ENCODE measurements at places on chromosomes 3 and 15. TPM values are rescaled to one million over a fixed set of nuclear protein-coding genes. Genes with fewer than 3 reads are reported as not detected.

- peak; percentile 89 for DNase-seq
- peak overlapping the region; percentile 59 for H3K4me3 ChIP-seq
- no peaks in the 10 kb centered on the region for H3K36me3 ChIP-seq
These were observed 154.4 kb downstream of the PGPEP1L start for GRCh38 chr15:98853161-98853560.

DNA sequence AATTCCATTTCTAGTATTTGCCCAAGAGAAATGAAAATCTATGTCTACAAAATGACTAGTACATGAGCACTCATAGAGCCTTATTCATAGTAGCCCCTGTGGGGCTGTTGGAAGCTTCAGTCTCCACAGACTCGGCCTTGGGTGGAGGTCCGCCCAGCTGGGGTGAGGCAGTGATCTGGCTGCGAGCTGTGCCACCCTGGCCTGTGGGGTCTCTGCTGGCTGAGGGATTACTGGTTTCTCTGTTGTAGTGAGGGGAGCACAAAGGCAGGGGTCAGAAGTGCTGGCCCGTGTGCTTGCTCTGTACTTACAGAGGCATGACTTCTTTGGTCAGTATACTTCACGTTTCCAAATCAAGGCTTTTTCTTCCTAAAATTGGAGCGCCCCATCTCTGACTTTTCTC lies 158.2 kb downstream of the CHDH start:
- H3K27me3 ChIP-seq: no peaks in the 10 kb centered on the region
- DNase-seq: no peak
- H3K27ac ChIP-seq: no peak overlapping the region
- no peaks in the 10 kb centered on the region for H3K4me1 ChIP-seq
- no peak overlapping the region for H3K4me3 ChIP-seq

DNA sequence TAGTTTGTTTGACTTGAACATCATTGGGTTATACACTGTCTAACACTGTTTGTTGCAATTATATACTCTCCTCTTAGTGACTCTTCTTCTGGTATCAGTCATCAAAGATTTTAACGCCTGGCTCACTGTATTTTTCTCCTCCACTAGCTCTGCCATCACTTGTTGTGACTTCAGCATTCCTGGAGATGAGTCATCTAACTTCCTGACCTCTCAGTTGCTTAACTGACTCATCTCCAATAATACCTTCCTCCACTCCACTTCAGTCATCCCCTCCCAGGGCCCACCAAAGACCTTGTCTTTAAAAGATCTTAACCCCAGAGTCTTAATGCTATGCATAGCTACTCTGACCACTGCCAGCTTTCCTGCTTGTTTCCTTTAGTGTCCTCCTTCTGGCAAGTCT lies 28.6 kb upstream of the CLSTN2 start:
- peak; percentile 67 for DNase-seq
- no peaks in the 10 kb centered on the region for H3K36me3 ChIP-seq
- H3K4me3 ChIP-seq: no peak overlapping the region
- H3K4me1 ChIP-seq: peaks cover 17% of the 10 kb centered on the region
- no peak overlapping the region for H3K27ac ChIP-seq
- no peaks in the 10 kb centered on the region for H3K27me3 ChIP-seq

GRCh38 chr3:58151637-58152036 lies 59.1 kb downstream of the DNASE1L3 start:
- H3K36me3 ChIP-seq: no peaks in the 10 kb centered on the region
- H3K27me3 ChIP-seq: no peaks in the 10 kb centered on the region
- H3K27ac ChIP-seq: no peak overlapping the region
- no peak for DNase-seq
- no peaks in the 10 kb centered on the region for H3K4me1 ChIP-seq
- no peak overlapping the region for H3K4me3 ChIP-seq

- no peaks in the 10 kb centered on the region for H3K4me1 ChIP-seq
- no peak overlapping the region for H3K4me3 ChIP-seq
- H3K27me3 ChIP-seq: no peaks in the 10 kb centered on the region
- no peak for DNase-seq
- no peak overlapping the region for H3K27ac ChIP-seq
- no peaks in the 10 kb centered on the region for H3K36me3 ChIP-seq
These were observed 458.4 kb upstream of the CFAP20DC start for GRCh38 chr3:59508273-59508672.

GRCh38 chr3:174937478-174937877 lies 78.3 kb downstream of the NAALADL2 start:
- H3K4me1 ChIP-seq: no peaks in the 10 kb centered on the region
- H3K4me3 ChIP-seq: no peak overlapping the region
- H3K36me3 ChIP-seq: no peaks in the 10 kb centered on the region
- no peak for DNase-seq
- H3K27ac ChIP-seq: no peak overlapping the region
- H3K27me3 ChIP-seq: no peaks in the 10 kb centered on the region

GRCh38 chr15:75176396-75176761 lies 25.3 kb upstream of the C15orf39 start:
- H3K4me3 ChIP-seq: no peak overlapping the region
- no peak for DNase-seq
- H3K27ac ChIP-seq: no peak overlapping the region
- no peaks in the 10 kb centered on the region for H3K27me3 ChIP-seq
- H3K36me3 ChIP-seq: no peaks in the 10 kb centered on the region

DNA sequence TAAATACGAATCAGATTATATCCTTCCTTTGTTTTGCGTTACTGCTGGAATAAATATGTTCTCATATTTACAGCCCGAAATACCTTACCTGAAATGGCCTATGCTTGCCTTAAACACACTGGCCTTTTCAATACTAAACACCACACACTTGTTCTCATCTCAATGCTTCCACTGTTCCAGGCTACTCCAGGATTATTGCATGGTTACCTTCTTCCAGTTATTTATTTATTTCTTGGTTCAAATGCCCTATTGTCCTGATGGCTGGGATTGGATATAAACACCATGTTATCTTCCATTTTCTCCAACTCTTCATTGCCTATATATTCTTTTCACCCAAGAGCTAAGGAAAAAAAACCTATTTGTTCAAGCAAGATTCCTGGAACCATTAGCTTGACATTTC lies 125.3 kb downstream of the SI start:
- H3K27me3 ChIP-seq: no peaks in the 10 kb centered on the region
- H3K4me3 ChIP-seq: no peak overlapping the region
- H3K4me1 ChIP-seq: no peaks in the 10 kb centered on the region
- no peak for DNase-seq

- peak; percentile 77 for DNase-seq
- H3K4me3 ChIP-seq: no peak overlapping the region
- H3K4me1 ChIP-seq: peaks cover 13% of the 10 kb centered on the region
- H3K36me3 ChIP-seq: peaks cover 5% of the 10 kb centered on the region
- no peaks in the 10 kb centered on the region for H3K27me3 ChIP-seq
These were observed 79.6 kb downstream of the MLH1 start for GRCh38 chr3:37072892-37073291.

DNA sequence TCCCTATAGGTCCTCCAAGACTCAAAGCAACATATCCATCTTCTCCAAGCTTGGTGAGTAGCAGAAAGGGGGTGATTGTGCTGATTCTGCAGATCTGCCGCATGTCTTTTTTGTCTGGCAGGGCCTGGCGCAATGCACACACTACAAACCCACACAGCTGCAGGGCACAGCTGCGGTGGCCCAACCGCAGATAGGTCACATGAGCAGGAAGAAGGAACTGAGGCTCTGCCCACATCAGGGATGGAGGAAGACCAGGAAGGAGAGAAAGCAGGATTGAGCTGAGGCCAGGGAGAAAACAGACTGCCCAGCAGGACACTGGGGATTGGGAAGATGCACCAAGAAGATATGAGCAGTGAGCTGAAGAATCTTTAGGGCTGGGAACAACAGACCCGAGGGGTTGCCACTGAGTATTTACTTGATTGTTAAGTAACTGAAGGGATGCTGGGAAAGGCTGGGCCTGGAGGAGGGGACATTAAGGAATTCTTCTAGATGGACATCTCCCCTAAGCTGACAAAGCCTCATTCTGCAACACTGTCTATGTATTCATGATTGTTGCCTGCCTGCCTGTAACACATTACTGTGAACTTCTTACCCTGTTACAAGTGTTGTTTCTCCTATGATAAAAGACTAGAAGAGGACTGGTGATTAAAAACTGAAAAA lies 126.7 kb downstream of the MYLK start:
- peaks cover 33% of the 10 kb centered on the region for H3K4me1 ChIP-seq
- peak overlapping the region; percentile 4 for H3K27ac ChIP-seq
- H3K36me3 ChIP-seq: no peaks in the 10 kb centered on the region
- no peak overlapping the region for H3K4me3 ChIP-seq
- no peaks in the 10 kb centered on the region for H3K27me3 ChIP-seq

GRCh38 chr3:154142608-154143007 lies 21.4 kb downstream of the ARHGEF26 start:
- no peak overlapping the region for H3K4me3 ChIP-seq
- no peak for DNase-seq
- H3K36me3 ChIP-seq: no peaks in the 10 kb centered on the region
- no peaks in the 10 kb centered on the region for H3K27me3 ChIP-seq
- H3K4me1 ChIP-seq: no peaks in the 10 kb centered on the region
- H3K27ac ChIP-seq: no peak overlapping the region

GRCh38 chr15:71056111-71056510 lies 59.2 kb upstream of the THSD4 start:
- no peak overlapping the region for H3K4me3 ChIP-seq
- peaks cover 18% of the 10 kb centered on the region for H3K4me1 ChIP-seq
- no peak for DNase-seq

- H3K4me3 ChIP-seq: no peak overlapping the region
- no peaks in the 10 kb centered on the region for H3K36me3 ChIP-seq
- no peak overlapping the region for H3K27ac ChIP-seq
- H3K4me1 ChIP-seq: no peaks in the 10 kb centered on the region
These were observed 379.1 kb downstream of the CADM2 start for GRCh38 chr3:85337895-85338294.

DNA sequence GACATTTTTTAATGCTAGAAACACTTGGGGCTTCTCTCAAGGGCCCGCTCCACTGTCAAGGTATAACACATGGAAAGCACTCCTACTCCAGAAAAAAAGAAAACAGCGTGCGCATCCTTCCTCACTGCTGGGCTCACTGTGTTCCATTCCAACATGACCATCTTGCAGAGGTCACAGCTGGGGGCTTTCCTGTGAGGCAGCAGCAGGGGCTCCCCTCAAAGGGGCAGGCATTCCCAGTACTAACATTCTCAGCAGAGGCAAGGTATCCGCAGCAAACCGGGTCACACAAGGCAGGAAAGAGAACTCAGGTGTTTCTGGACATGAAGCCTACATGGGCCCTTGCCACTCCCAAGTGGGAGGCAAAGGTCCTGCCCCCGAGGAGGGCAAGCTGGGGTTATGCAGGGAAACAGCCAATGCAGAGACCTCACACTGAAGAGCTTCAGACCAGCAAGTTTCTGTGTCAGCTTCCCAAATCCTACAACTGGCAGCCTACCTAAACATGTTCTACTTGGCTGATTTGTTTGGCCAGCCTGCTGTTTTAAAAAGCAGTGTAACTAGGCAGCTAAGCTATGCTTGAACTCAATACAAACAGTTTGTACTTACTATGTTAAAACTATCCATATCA lies 6.4 kb downstream of the BDH1 start:
- no peak overlapping the region for H3K4me3 ChIP-seq
- H3K4me1 ChIP-seq: peaks cover 10% of the 10 kb centered on the region
- H3K27me3 ChIP-seq: no peaks in the 10 kb centered on the region
- H3K27ac ChIP-seq: no peak overlapping the region
- DNase-seq: peak; percentile 44

DNA sequence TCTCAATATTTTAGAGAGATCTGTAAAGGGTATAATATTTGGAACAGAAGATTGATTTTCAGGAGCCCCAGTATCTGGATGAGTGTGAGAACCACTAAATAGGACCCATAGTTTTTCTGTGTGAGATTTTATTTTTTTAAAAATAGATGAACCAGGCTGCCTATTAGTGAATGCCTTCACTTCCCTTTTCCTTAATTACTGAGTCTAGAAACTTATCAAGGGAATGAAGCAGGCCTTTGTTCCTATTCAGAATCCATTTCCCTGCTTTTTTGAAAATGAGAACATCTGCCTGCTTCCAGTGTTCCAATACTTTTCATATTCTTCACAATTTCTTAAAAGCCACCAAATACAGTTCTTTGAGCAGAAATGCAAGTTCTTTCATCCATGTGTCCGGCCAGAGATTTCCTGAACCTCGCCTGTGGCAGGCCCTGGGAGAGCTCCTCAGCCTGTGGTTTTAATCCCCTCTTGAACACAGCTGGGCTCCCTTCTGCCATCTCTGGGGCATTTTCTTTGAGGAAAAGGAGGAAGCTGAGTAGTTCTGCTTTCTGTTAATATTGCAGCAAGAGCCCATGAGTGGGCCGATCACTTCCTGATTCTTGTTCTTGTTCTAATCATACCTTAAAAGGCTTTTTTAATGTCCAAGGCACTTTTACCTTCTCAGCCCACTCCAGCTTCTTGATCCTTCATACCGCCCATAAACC lies 4.7 kb downstream of the EHD4 start:
- no peaks in the 10 kb centered on the region for H3K36me3 ChIP-seq
- H3K27ac ChIP-seq: peak overlapping the region; percentile 79
- DNase-seq: peak; percentile 88

DNA sequence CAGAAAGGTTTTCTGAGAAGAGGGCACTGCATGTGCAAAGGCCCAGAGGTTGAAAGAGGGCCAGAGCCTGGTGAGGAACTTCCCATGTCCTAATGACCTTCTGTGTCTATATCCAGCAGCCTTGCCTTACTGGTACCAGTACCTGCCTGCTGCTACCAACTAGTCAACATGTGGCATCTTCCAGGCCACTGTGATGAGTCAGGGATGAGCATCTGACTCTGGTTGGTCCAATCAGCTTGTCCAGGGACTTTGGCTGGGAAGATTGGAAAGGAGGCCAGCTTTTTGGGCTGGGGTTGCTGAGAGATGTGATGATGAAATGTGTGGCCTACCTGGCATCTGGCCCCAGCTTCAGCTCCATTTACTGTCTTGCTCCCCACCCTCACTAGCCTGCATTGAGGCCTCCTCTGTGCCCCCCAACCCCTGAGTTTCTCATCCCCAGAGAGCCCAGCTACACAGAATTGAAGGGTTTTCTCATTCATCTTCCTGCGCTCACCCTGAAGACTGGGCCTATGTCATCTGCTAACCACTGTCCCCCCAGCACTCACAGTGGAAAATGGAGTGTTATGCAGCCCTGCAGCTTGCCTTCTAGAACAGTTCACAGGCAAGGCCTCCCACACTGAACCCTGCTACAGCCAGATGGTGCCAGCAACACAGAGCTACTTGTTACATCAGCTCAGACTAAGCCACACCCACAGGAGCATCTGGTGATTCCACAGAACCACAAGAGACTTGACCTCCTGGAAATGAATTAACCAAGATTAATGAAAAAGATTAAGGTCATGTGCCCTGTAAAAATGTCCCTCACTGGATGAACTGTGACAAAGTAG lies 1.3 kb upstream of the TWF2 start:
- no peaks in the 10 kb centered on the region for H3K27me3 ChIP-seq
- DNase-seq: peak; percentile 47
- no peaks in the 10 kb centered on the region for H3K36me3 ChIP-seq
- H3K4me1 ChIP-seq: peaks cover 12% of the 10 kb centered on the region

Gene ATP10A
- not detected for total RNA-seq

Gene CEMIP
- not detected for total RNA-seq

Gene FAM174B
- total RNA-seq: 2.7 TPM

Gene NOX5
- not detected for total RNA-seq

Gene SLC2A2
- not detected for total RNA-seq

Gene LRTM1
- total RNA-seq: not detected

Gene MKRN2OS
- not detected for total RNA-seq

Gene SHISA5
- total RNA-seq: 63.5 TPM

Gene CCR3
- not detected for total RNA-seq

Gene ANKUB1
- total RNA-seq: not detected
